ENCODE measurements at places on chromosomes 3 and 15.

DNA sequence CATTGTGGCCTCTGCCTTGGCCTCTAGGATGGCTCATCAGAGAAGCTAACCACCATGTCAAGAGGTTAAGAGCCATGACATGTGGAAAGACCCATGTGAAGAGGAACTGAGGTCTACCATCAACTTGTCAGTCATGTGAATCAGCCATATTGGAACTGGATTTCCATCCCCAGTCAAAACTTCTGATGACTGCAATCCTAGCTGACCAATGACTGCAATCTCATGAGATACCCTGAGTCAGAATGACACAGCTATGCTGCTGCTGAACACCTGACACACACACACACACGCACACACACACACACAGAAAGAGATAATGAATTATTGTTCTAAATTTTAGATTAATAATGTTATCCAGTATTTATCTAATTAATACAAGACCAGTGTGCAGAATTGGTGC lies 337.5 kb upstream of the LMCD1 start:
- no peak for DNase-seq

DNA sequence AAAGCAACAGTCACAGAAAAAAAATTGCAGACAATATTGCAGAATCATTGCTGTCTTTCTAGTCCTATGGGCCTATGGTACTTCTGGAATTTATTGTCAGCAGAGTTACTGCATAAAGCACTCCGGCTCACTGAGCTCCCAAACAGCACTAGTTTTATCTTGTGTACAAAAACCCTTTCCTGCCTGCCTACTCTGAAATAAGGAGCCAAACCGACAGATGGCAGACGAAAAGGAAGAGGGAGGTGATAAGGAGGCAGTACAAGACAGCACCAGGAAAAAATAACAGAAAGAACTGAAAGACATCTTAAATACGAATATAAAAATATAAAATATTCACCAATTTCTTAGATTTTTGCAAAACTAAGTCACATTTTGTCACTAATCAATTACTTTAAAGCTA lies 15.6 kb downstream of the HERC1 start:
- DNase-seq: no peak

GRCh38 chr3:128346562-128346961 lies 120.1 kb downstream of the DNAJB8 start:
- DNase-seq: no peak

DNA sequence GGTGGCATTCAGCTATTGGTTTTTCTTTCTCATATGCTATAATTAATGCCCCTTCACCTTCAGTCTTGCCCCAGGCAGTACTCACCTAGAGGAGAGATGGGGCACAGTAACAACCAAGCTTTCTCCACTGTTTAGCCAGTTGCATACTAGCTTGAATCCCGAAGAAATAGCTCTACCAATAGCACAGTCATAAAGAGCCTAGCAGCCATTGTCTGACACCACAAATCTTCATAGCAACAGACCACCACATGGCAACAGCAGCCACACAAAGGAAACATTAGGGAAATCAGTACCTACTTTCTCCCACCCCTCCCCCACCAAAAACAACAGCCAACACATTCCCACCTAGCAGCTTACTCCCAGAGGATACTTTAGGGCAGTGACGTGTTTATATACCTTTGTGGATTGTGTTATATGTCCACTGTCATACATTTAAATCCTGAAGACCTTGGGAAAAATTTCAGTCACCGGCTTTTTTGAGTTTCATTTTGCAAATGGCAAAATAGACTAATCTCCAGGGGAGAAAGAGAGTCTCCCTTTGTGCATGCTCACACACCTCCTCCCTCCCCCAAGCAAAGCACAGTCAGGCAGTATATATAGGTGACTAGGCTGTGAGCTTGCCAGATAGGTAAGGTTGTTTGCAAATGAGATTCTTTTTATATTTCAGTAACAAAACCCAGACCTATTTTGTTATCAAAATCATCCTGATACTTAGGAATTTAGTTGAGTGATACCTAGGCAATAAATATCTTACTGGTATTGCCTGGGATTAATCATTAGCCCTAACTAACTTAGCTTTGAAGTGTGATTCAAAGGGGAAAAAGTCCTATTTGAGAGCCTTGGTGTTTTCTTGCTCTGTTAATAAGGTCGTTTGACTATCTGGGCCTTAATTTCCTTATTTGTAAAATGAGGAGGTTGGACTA lies 140.6 kb downstream of the RBPMS2 start:
- DNase-seq: no peak
